ENCODE measurements at places on chromosomes 3 and 15.
A peak's percentile ranks its signal among the peaks of the same experiment; 100 is the strongest.

GRCh38 chr3:71039332-71039731 lies 544.2 kb downstream of the FOXP1 start:
- DNase-seq, result no peak

DNA sequence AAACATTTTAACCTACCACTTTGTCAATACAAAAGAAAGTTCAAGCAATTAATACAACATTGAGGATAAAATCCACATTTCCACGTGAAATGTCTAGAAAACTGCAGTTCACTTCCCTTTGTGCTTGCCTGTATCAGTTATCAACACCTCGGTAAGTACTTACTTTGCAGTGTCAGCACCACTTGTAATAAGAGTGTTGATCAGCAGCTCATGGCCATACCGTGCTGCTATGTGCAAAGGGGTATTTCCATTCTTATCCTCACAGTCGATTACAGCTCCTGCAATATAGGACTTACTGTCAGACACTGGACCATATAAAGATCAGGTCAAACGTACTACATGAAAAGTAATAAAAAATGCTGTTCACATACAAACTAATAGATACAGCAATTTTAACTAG lies 84.4 kb downstream of the ANKRD28 start:
- no peak for DNase-seq

DNA sequence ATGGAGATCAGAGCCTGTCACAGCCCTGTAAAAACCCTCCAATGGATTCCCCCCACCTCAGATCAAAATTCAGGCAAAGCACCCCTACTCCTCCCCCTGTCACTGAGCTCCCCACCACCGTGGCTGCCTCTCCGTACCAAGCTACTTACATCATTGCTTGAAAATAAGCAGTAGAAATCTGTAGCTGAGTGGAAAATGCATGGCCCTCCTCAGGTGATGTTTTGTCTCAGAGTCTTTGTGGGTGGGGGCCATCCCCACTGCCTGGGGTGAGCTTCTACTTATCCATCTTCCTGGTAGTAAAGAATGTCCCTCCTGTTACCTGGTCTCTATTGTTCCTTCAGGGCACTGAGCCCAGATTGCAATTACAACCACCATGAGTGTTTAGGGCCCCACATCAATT lies 34.5 kb downstream of the SLCO2A1 start:
- no peak for DNase-seq

DNA sequence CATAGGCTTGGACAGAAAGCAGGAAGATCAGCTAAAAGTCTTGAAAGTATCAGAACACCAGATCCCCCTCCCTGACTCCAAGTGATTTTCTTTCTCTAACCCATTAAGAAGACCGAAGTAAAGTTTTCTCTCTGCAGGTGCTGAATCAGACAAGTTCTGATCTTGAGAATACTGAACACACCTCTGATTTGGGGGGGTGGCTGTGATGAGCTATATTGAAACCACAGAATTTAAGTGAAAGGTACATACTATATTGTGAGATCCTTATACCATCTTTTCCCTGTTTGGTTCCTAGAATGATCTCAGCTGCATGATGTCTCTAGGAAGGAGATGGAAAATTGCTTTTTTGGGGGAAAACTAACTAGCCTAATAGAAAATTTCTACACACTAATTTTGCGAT lies 196.0 kb downstream of the DIPK2A start:
- no peak for DNase-seq

- no peak for DNase-seq
Observed at GRCh38 chr3:184568924-184569829, 7.6 kb downstream of the EPHB3 start.

- DNase-seq, result no peak
Observed at GRCh38 chr15:99974246-99974645, 241.0 kb upstream of the LYSMD4 start.

DNA sequence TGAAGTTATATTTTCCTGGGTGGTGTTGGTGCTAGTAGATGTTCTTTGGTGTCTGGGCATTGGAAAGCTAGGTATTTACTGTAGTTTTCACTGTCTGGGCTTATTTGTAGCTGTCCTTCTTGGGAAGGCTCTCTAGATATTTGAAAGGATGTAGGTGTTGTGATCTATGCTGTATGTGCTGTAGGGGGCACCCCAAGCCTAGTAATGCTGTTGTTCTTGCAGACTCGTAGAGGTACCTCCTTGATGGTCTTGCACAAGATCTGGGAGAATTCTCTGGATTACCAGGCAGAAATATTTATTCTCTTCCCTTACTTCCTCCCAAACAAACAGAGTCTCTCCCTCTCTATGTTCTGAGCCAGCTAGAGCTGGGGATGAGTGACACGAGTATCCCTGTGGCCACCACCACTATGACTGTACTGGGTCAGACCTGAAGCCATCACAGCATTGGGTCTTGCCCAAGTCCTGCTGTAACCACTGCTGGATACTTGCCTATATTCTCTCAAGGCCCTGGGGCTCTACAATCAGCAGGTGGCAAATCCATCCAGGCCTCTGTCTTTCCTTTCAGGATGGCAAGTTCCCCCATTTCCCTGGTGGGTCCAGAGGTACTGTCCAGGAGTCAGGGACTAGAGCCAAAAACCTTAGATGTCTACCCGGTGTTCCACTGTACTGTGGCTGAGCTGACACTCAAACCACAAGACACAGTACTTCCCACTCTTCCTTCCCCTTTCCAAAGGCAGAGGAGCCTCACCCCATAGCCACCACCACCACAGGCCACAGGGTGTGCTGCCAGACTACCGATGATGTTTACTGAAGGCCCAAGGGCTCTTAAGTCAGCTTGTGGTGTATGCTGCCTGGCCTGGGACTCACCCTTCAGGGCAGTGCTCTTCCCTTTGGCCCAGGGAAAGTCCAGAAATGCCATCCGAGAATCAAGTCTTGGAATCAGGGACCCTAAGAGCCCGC lies 195.2 kb upstream of the DPPA4 start:
- DNase-seq, result no peak

DNA sequence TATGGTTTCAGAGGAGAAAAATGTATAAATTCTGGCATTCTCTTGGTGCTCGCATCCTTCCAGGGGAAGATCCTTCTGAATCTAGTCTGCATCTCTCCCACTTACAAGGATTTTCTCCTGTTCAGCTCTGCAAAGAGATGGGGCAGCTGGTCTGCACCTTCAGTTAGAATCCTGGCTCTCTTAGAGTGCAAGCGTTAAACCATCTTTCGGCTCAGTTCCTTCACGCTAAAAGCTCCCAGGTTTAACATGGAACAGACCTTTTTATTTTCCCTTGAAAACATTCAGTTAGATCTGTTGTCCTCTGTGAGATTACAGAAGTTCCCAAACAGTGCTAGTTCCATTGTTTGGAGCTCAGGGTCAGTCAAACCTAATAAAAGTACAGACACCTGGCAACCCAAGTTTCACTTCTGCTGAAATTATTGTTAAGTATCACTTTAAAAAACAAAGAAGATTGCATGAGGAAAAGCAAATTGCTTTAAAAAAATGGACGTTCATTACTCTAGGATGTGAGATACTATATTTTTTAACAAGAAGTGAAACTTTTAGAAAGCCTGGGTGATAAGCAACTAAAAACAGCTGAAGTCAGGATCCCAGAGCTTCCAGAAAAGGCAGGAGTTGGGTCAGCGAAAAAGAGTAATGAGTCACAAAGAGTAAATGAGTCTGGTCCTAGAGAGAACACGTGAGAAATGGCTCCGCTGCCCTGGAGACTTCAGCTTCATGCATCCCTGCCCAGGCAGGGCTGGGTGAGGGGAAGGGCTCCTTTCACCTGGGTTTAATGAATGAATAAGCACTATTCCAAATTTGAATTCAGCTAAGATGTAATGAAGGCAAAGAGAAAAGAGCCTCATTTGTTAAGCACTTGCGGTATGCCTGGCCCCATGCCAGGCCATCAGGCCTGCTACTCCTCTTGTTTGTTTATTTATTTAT lies 63.3 kb downstream of the ABTB1 start:
- peak; percentile 44 for DNase-seq

DNA sequence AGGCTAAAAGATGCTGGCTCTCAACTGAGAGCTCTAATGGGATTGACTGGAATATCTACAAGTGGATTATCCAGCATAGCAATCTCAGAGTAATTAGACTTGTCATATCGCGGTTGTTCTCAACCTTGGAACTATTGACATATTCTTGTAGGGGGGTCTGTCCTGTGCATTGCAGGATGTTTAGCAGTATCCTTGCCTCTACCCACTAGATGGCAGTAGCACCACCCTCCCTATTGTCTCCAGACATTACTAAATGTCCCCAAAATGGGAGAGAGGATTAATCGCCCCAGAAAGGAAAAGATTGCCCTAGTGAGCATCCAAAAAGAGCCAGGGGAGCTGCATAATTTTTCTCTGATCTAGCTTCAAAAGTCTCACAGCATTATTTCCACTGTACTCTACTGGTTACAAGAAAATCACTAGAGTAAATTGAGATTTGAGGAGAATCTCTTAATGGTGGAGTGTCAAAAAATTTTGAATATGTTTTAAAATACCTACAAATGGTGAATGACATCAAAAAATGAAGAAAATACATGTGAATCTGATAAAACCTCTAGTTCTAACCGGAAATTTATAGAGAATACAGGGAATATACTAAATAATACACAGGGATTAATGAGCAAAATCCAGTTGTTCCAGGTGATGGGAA lies 388.2 kb upstream of the AGTR1 start:
- DNase-seq, result no peak

DNA sequence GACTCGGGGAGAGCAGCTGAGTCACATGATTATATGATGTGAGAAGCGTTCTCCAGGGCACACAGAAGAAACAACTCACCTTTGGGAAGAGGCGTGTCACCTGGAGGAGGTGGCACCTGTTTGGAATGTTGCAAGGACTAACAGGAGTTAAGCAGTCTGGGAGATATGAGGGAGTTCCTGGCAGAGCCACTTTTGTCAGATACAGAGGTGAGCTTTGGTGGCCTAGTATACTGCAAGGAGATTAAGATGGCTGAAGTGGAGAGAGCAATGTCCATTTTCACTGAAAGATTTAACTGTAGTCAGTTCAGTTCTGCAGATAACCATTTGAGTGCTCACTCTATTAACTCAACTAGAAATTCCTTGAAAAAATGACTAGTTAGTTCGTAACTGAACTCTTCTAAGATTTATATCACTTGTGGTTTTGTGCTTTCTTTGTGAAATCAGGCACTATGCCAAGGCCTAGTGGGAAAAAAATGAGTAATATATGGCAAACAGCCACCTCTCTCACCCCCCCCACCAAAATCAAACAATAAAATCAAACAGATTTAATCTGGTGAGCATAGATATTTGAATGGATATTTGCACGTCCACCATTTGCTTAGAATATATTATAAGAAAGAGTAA lies 61.3 kb downstream of the CRYBG3 start:
- DNase-seq, result no peak

DNA sequence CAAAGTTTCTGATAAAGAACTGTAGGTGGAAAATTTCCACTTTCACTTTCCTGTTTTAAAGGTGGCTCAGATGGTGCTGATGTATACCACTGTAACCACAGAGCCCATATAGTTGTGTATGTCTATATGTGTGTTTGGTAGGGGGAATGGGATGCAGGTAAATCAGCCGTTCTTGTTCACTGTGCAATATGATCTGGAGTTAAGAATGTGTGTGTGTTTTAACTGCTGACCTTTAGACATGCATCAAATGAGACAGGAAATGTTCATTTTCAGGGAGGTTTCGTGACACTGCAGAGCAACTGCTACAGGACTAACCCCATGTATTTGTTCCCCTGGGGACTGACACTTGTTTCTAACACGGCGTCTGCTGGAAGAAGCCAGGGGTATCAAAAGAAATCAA lies 180.5 kb downstream of the TAFA4 start:
- no peak for DNase-seq

GRCh38 chr15:75508840-75509532 lies 57.5 kb upstream of the SIN3A start:
- DNase-seq, result no peak

GRCh38 chr3:122415762-122416654 lies at the start of gene WDR5B:
Gene WDR5B, minus strand, starts transcription at chr3:122416062. Its CDS starts 534 bp downstream, at chr3:122415528.
- DNase-seq, result peak; percentile 65

DNA sequence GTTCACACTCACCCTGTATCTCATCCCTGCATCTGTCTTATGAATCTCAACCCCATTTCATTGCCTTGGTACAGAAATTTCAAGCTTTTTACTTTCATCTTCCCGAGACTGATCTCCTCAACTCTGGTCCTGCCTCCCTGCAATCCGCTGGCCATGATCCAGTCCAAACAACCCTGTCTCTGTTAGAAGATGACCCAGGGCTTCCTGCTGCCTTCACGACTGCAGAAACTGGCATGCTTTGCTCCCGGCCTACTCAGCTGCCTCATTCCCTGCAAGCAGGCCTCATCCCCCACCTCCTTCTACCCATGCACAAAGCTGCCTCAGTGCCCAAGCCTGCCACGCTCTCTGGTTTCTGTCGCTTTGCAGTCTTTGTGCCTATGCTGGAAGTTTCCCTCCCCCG lies 12.4 kb downstream of the HES1 start:
- no peak for DNase-seq

DNA sequence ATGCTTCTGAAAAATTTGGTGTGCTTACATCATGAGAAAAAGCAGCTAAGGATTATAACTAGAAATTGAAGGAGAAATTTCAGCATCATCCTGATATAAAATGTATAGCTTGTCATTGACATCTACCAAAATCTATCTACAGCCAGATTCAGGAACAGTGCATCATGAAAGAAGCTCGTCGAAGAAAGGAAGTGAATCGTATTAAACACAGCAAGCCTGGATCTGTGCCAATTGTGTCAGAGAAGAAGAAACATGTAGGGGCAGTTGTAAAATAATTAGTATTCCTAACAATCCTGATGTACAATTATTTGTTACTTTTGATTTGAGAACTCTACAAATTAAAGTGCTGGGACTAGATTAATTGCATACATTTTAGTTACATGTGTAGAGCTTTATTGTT lies 37.2 kb downstream of the AP4E1 start:
- no peak for DNase-seq

DNA sequence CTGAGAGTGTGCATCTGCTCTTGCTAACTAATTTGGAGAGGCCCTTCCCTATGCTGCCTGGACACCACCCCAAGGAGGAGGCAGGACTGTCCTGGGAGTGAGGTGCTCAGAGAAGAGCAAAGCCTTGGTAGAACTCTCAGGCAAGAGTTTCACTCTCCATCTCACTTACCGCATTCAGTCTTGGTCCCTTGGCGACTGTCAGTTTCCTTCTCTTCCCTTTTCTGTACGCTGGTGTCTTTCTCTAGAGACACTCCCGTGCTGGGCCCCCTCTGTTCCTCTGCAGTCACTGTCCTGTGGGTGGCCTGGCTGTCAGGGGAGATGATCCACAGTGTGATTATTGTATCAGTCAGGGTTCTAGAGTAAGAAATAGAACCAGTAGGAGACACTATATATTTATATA lies 44.0 kb downstream of the IDH2 start:
- DNase-seq, result no peak

DNA sequence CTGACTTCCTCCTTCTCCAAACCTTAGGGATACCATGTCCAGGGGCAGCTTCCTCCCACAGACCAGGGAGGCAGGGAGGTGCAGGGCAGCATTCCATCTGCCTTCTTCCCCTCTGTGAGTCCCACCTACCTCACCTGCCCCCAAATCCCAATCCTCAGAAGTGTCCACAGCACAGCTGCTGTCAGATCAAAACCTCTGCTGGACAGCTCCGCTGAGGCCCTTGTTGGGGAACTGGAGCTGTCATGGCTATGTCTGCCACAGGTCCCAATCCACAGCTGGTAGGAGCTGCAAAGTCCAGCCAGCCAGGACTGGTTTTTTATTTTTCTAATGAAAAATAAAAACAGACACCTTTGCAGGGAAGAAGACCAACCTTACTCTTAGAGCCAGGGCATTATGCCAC lies 40.7 kb upstream of the TBC1D21 start:
- no peak for DNase-seq
